ENCODE measurements at places on chromosomes 4 and X. TPM values are rescaled to one million over a fixed set of nuclear protein-coding genes. Genes with fewer than 3 reads are reported as not detected.

- no peaks in the 10 kb centered on the region for H3K27me3 ChIP-seq
- no peaks in the 10 kb centered on the region for H3K36me3 ChIP-seq
- peak; percentile 36 for DNase-seq
- H3K4me1 ChIP-seq: peaks cover 26% of the 10 kb centered on the region
- no peak overlapping the region for H3K4me3 ChIP-seq
- H3K27ac ChIP-seq: no peak overlapping the region
Observed at GRCh38 chr4:184506527-184507121, 32.3 kb upstream of the IRF2 start.

DNA sequence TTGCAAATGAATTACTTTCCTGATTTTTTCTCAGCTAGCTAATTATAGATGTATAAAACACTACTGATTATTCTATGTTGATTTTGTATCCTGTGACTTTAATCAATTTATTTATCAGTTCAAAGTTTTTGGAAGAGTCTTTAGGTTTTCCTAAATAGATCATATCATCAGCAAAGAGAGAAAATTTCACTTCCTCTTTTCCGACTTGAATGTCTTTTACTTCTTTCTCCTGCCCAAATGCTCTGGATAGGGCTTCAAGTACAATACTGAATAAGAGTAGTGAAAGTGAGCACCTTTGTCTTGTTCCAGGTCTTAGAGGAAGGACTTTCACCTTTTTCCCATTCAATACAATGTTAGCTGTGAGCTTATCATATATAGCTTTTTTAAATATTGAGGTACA is 417.9 kb downstream of the PDGFC start:
- H3K27me3 ChIP-seq: no peaks in the 10 kb centered on the region
- no peak overlapping the region for H3K27ac ChIP-seq
- no peak for DNase-seq
- H3K36me3 ChIP-seq: no peaks in the 10 kb centered on the region
- H3K4me1 ChIP-seq: no peaks in the 10 kb centered on the region

DNA sequence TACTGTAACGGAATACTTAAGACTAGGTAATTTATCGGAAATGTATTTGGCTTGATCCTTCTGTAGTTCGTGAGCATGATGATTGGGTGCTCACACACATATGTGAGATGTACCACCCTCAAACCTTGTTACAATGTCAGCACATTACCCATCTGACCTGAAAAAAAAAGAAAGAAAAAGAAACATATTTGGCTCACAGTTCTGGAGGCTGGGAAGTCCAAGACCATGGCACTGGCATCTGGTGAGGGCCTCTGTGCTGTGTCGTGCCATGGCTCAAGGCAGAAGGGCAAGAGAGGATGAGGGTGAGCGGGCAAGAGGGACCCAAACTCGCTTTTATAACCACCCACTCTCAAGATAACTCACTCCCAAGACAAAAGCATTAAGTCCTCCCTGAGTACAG is 7.0 kb upstream of the CLDN24 start:
- no peak for DNase-seq
- no peak overlapping the region for H3K27ac ChIP-seq
- peaks cover 2% of the 10 kb centered on the region for H3K36me3 ChIP-seq
- no peak overlapping the region for H3K4me3 ChIP-seq
- H3K4me1 ChIP-seq: no peaks in the 10 kb centered on the region
- H3K27me3 ChIP-seq: peaks cover 13% of the 10 kb centered on the region

- no peaks in the 10 kb centered on the region for H3K4me1 ChIP-seq
- no peak for DNase-seq
- no peak overlapping the region for H3K27ac ChIP-seq
- H3K36me3 ChIP-seq: no peaks in the 10 kb centered on the region
Observed at GRCh38 chrX:100358766-100359165, 51.3 kb downstream of the PCDH19 start.

DNA sequence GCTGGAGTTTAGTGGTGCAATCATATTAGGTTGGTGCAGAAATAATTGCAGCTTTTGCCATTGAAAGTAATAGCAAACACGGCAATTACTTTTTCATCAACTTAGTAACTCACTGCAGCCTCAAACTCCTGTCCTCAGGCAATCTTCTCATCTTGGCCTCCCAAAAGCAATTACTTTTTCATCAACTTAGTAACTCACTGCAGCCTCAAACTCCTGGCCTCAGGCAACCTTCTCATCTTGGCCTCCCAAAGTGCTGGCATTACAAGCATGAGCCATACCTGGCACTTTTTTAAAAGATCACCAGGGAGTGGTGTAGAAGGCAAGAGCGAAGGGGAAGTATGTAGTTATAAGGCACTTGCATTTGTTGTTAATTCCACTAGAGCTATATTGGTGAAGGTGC is 491.1 kb upstream of the ADGRL3 start:
- H3K36me3 ChIP-seq: no peaks in the 10 kb centered on the region
- no peak overlapping the region for H3K4me3 ChIP-seq
- H3K4me1 ChIP-seq: no peaks in the 10 kb centered on the region
- H3K27me3 ChIP-seq: no peaks in the 10 kb centered on the region

DNA sequence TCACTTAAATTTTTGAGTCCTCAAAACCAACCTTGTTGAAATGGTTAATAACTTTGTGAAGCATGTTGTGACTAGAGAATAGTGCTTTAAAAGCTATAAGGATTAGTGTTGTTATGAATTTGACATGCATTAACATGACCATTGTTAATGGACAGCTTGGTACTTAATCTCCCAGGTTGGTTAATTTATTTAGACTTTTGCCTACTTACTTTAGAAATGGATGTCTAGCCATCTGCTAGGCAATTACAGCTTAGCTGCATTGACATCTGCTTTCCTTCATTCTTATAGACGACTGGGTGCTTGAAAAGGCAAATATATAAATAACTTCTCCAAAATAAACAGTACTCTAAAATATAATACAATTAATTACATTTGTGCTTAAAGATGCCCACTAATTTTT is 368.0 kb downstream of the CCSER1 start:
- H3K27me3 ChIP-seq: no peaks in the 10 kb centered on the region
- DNase-seq: no peak
- H3K36me3 ChIP-seq: no peaks in the 10 kb centered on the region

DNA sequence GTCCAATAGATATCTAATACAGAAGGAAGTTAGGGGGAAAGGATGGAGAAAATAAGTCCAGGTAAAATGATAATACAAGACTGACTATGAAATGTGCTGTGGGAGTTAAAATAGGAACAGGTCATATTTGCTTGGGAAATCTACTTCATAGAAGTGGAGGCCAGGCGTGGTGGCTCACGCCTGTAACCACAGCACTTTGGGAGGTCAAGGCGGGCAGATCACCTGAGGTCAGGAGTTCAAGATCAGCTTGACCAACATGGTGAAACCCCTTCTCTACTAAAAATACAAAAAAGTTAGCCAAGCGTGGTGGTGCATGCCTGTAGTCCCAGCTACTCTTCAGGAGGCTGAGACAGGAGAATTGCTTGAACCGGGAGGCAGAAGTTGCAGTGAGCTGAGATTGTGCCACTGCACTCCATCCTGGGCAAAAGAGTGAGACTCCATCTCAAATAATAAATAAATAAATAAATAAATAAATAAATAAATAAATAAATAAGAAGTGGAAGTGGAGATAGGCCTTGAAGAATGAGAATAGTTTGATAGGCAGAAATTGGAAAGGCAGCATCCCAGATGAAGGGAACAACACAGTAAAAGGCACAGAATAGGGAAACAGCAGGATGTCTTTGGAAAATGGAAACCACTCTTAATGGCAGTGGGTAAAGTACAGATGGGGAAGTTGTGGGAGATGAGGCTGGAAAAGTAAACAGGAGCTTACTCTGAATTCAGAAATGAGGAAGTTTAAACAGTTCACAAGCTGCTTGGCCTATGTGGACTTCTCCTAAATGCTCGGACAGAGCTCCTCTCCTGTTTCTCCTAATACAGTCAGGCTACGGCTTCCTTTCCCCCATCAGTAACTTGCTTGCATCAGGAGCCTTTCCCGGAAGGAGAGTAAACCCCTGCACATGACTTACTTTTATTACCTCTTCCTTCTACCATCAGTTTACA is 15.1 kb upstream of the GK start:
- no peak overlapping the region for H3K27ac ChIP-seq
- peaks cover 2% of the 10 kb centered on the region for H3K36me3 ChIP-seq
- no peaks in the 10 kb centered on the region for H3K4me1 ChIP-seq
- H3K4me3 ChIP-seq: no peak overlapping the region
- no peak for DNase-seq
- H3K27me3 ChIP-seq: no peaks in the 10 kb centered on the region

DNA sequence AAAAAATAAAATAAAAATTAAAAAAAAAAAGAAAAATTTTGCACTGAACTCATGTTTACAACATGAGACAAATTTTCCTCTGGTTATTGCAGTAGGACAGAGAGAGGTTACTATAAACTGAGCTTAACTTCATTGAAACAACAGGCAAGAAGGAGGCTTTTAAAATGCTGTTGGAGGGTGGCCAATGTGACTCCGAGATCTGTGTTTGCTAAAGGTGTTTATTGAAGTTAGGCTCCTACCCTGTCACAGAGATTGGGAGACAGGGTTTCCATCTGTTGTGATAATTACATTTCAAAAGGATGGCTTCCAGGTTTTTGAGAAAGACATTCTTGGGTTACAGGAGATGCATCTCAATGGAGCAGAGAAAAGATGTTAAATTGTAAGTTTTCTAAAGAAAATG is 370.5 kb upstream of the HS3ST1 start:
- no peaks in the 10 kb centered on the region for H3K27me3 ChIP-seq
- no peaks in the 10 kb centered on the region for H3K36me3 ChIP-seq
- no peak overlapping the region for H3K27ac ChIP-seq

- no peaks in the 10 kb centered on the region for H3K36me3 ChIP-seq
- H3K27me3 ChIP-seq: peaks cover 4% of the 10 kb centered on the region
- H3K4me3 ChIP-seq: no peak overlapping the region
Observed at GRCh38 chrX:12446342-12447075, 308.2 kb downstream of the FRMPD4 start.

DNA sequence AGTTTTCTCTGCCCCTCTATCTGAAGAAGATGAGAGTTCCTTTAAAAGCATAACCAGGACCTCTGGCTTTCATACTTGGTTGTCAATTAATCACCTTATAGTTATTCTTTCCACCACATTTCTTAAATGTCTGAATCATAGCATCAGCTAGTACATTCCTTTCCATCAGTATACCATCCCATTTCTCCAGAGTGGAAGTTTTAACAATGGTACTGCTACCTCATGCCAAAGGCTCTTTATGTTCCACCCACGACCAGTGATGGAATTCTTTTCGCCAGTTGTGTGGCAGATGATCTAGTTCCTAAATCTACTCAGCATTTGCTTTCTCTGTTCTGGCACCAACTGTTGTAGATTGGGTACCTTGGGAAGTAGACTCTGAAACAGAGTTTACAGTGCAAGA is 379.8 kb downstream of the ZNF674 start:
- no peaks in the 10 kb centered on the region for H3K36me3 ChIP-seq
- no peak overlapping the region for H3K27ac ChIP-seq
- no peaks in the 10 kb centered on the region for H3K27me3 ChIP-seq
- H3K4me1 ChIP-seq: no peaks in the 10 kb centered on the region

- peaks cover 28% of the 10 kb centered on the region for H3K4me1 ChIP-seq
- H3K27ac ChIP-seq: peak overlapping the region; percentile 46
- no peaks in the 10 kb centered on the region for H3K27me3 ChIP-seq
- DNase-seq: no peak
- H3K4me3 ChIP-seq: peak overlapping the region; percentile 19
- H3K36me3 ChIP-seq: no peaks in the 10 kb centered on the region
Observed at GRCh38 chrX:53262918-53263394, 18.4 kb downstream of the IQSEC2 start.

DNA sequence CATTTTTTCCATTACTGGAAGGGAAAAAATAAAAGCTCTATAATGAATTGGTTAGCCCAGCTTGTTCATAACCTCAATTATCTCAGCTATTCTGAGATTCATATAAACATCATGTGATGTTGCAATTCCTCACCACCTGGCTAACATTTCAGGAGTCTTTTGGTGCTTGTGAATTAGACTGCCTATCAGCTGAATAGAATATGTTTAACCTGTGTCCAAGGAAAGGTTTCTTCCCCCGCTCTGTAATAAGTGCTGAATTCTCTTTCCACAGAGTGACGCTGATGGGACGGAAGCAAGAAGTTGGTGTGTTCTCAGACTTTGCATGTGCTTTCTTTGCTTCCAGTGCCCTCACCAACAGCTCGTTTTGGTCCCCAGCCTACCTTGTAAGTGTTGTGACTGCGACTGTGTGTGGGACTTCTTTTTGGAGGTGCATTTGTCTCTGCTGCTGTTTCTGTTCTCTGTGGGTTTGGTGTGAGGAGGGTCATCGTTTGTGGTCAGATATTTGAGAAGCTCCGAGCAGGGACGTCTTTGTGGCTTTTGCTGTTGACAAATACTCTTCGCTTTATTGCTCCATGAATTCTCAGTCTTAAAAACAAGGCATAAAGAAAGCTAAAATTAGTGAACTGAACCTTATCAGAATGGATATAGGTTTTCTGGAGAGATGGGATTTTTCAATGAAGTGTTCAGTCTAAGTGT is 61.7 kb downstream of the PPARGC1A start:
- no peaks in the 10 kb centered on the region for H3K27me3 ChIP-seq
- H3K27ac ChIP-seq: no peak overlapping the region
- no peak for DNase-seq
- H3K4me3 ChIP-seq: no peak overlapping the region

DNA sequence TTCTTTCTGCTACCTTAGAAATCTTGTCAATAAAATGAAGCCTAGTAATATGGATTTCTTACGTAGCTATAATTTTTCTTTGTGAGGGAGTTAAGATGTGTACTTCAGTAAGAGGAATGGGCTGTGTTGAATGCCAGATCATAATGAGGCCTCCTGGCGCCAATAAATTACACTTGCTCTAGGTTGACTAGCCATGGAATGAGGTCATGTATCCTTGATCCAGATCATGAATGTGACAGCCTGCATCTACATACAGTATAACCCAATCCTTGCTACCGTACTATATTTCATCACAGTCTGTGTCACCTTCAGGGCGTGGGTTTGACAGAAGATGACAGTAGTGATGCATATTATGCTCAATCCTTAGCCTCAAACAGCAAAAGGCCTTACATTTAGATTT is 36.2 kb downstream of the NHS start:
- H3K36me3 ChIP-seq: peaks cover 2% of the 10 kb centered on the region
- H3K27me3 ChIP-seq: peaks cover 23% of the 10 kb centered on the region
- no peak for DNase-seq

GRCh38 chrX:14926471-14926870 is 53.2 kb downstream of the MOSPD2 start:
- H3K4me3 ChIP-seq: no peak overlapping the region
- H3K4me1 ChIP-seq: peaks cover 2% of the 10 kb centered on the region
- H3K27ac ChIP-seq: no peak overlapping the region
- no peaks in the 10 kb centered on the region for H3K36me3 ChIP-seq
- peaks cover 4% of the 10 kb centered on the region for H3K27me3 ChIP-seq

- H3K4me3 ChIP-seq: no peak overlapping the region
- DNase-seq: no peak
- H3K27ac ChIP-seq: no peak overlapping the region
- H3K36me3 ChIP-seq: no peaks in the 10 kb centered on the region
Observed at GRCh38 chr4:165133150-165133549, 20.5 kb upstream of the TMEM192 start.

GRCh38 chrX:9333873-9334560 is 130.8 kb upstream of the TBL1X start:
- H3K27me3 ChIP-seq: no peaks in the 10 kb centered on the region
- DNase-seq: no peak
- no peak overlapping the region for H3K4me3 ChIP-seq
- no peak overlapping the region for H3K27ac ChIP-seq
- no peaks in the 10 kb centered on the region for H3K36me3 ChIP-seq

The OPRPN gene
- not detected for total RNA-seq

The TBC1D8B gene
- 0.90 TPM for total RNA-seq

The VCX2 gene
- not detected for total RNA-seq

The AKAP14 gene
- total RNA-seq: not detected

The GLOD5 gene
- total RNA-seq: not detected

Data from activated naive CD8-positive, alpha-beta T cell treated with anti-CD3 and anti-CD28 coated beads for 36 hours (primary cell).